M059J (cell line): ENCODE measurements at places on chromosomes 12 and 14. TPM values are rescaled to one million over a fixed set of nuclear protein-coding genes. Genes with fewer than 3 reads are reported as not detected.

SLC6A13 gene
- total RNA-seq = not detected in 2 replicates

DNA sequence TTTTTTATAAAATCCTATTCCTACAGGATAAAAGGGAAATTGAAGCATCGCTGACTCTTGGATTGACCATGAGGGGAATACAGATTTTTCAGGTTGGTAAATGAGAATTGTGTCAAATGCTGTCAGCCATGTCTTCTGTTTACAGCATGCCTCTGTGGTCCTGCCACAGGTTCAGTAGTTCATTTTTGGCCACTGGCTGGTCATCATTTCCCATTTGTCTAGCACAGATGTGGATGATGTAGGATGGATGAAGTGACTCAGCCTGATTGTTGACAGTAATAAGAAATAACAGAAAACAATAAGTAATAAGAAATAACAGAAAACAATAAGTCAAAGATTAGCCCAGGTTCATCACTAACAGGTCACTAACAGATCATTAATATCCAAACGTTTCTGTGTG is 59.8 kb downstream of the FRMD6 start:
- no peak for DNase-seq

DNA sequence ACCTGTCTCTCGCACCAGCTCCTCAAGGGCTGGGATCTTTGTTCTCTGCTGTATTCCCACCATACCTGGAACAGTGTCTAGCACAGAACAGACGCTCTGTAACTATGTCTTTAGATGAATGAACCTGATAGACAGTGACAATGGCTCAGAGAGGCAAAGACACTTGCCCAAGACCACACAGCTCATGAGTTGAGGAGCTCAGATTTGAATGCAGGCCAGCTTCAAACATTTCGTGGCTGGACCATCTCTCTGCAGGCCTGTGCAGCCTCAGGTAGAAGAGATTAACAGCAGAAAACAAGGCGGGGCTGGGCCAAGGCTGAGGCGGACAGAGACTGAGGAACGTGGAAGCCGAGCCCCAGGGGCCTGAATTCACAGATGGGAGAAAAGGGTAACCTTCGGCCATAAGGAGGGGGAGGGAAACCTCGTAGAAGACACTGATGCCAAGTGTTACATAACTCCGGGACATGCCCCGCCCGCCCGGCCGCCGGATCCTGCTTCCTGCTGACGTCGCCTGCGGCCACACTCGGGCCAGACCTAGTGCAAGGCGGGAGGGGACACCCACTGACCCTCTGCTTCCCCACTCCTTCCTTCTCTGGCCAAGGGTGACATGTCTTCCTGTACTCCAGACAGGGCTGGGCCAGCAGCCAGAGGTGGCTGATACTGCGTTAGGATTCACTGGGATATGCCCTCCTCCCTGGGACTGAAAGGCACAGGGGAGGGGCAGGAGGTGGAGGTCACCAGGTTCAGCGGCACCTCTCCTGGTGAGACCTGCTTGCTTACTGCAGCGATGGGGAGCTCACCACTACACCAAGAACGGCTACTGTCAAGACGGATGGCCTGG is 86.8 kb downstream of the RFLNA start:
- DNase-seq = peak; percentile 55

- DNase-seq = peak; percentile 32
Observed at GRCh38 chr12:56629459-56630179, 507 bp downstream of the BAZ2A start.

DNA sequence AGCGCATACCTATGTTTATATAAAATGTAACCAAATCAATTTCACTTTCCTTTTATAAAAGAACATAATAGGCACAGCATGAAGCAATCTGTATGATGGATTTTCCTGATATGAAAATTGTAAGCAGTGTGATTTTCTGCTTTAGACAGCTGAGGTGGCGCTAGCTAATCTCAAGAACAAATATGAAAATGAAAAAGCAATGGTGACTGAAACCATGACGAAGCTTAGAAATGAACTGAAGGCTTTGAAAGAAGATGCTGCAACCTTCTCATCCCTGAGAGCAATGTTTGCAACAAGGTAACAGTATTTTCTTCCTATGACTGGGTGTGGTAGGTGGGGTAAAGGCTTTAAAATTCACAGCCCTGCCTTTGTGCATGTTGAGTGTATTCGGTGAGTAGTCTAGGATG is 65.0 kb upstream of the FGD4 start:
- DNase-seq = no peak

DNA sequence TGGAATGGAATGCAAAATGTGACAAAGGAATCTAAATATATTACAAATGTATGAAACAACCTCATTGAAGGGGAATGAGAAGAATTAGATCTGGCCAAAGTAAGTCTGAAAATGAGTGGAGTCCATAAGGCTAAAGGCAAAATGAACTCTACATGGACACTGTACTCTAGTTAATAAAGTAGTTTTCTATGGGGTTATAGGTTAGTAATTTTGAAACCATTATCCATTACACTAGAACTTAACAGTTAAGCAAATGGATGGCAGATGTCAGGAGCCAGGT is 222.1 kb downstream of the NUAK1 start:
- DNase-seq = no peak

DNA sequence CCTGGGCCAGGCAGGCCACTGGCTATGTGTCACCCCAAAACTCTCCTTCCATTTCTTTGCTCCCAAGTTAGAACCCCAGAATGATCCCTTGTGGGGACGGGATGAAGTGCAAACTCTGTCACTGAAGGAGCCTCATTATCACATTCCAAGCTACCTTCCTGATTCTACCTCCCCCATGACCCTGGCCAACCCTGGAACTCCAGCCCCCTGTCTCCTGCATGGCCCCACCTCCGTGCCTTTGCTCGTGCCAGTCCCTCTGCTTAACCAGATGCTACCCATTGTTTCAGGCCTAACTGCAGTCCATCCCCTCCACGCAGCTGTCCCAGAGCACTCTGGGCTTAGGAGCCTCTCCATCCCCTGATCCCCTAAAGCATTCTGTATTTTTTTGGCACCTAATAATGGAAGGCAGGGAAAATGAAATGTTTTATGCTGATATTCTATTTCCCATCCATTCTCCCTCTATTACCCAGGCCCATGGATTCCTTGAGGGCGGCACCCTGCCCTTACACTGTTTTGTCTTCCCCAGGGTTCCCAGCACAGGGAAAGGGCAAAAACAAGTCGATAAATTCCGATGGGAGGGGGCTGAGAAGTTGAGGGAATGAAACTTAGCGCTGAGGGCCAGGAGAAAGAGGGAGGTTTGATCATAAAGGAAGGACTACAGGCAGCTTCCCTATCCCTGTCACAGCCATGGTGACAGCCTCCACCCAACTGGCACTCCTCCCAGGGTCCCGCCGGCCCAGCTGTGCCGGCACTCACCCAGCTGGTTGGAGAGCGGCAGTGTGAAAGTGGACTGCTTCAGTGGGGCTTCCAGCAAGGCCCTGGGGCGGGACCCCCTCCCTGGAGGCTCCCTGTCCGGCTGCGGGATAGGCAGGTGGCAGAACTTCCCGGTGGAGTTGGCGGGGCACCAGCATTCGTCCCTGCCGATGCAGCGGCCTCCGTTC is 58.1 kb downstream of the ISCA2 start:
- no peak for DNase-seq

- peak; percentile 30 for DNase-seq
Observed at GRCh38 chr12:94445662-94446061, 14.0 kb downstream of the CEP83 start.

- peak; percentile 94 for DNase-seq
Observed at GRCh38 chr14:55454264-55455002, 14.0 kb upstream of the TBPL2 start.

DNA sequence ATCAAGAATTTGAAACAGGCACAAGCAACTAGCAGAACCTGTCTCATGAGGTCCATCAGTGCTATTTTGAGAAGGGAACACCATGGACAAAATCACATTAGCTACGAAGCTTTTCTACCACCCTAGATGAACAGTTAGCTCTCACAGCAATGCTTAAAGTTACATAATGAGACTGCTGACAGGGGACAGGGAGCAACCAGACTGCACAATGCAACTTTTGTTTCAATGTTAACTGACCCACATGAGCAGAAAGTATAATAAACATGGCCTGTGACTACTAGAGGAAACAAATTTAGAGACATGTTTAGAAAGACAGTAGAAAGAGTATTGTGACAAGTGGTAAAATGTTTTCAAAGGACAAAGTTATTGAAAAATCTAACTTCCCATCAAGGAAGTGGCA is 282.8 kb downstream of the CEP128 start:
- DNase-seq = no peak

DNA sequence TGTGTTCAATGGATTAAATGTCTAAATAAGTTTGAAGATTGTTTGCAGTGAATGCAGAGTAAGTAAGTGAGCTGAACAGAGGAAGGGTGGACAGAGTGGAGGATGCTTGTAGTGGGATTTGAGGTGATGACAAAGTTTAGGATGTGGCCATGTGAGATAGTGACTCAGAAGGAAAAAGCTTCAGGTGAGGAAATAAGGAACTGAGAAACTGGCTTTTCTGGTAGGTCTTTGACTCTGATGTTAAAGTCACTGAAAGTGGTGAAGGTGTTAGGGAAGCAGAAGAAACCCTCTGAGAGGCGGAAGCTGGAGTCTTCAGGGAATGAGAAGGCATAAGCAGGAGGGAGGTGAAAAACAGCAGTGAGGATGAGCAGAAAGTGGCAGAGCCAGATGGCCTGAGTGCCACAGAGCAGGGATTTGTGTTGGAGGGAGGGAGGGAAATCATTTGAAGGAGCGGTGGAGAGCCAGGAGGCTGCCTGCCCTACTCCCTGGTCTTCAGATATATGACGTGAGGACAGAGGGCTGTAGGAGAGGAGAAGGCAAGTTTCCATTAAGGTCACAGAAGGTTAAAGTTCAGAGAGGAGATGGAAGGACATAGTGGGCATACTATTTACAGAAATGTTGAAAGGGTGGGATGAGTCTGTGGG is 24.8 kb downstream of the RGS6 start:
- no peak for DNase-seq

GRCh38 chr14:23910101-23910875 is 43.3 kb upstream of the DHRS4 start:
- peak; percentile 80 for DNase-seq

- no peak for DNase-seq
Observed at GRCh38 chr14:28264306-28264705, 502.3 kb upstream of the FOXG1 start.

TAS2R9 gene
- total RNA-seq = not detected in 2 replicates

IRAK3 gene
- total RNA-seq = 0.02 and 0.05 TPM in 2 replicates

GARIN6 gene
- not detected in 2 replicates for total RNA-seq

GRCh38 chr12:129615001-129615400 is 288.8 kb downstream of the TMEM132D start:
- DNase-seq = peak; percentile 2

TRPV4 gene
- 0.44 and 0.81 TPM in 2 replicates for total RNA-seq

DNA sequence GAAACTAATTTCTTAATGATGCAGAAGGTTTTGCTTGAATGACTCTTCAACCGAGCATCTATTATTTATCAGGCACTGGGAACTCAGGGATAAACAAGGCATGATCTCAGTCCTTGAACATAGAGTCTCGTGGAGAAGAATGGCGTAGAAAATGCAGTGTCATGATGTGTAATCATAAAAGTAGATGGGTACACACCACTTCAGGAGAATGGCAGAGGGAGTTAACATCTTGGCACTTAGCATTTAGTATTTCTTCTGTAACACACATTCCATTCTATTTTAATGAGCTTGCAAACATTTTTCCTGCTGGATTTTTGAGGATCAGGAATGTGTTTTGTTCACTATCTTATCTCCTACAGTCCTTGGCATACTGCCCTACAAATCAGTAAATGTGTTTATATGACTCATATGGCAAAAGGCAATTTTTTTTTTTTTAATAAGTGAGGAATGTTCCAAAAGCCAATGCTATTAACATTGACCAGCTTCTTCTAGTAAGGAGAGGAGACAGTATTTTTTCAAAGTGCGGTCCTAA is 3.8 kb downstream of the TXNRD1 start:
- peak; percentile 97 for DNase-seq

RBMS2 gene
- total RNA-seq = 10.7 and 14.8 TPM in 2 replicates

NINJ2 gene
- 0.81 TPM in 1 of 2 replicates, not detected in the other for total RNA-seq

DNA sequence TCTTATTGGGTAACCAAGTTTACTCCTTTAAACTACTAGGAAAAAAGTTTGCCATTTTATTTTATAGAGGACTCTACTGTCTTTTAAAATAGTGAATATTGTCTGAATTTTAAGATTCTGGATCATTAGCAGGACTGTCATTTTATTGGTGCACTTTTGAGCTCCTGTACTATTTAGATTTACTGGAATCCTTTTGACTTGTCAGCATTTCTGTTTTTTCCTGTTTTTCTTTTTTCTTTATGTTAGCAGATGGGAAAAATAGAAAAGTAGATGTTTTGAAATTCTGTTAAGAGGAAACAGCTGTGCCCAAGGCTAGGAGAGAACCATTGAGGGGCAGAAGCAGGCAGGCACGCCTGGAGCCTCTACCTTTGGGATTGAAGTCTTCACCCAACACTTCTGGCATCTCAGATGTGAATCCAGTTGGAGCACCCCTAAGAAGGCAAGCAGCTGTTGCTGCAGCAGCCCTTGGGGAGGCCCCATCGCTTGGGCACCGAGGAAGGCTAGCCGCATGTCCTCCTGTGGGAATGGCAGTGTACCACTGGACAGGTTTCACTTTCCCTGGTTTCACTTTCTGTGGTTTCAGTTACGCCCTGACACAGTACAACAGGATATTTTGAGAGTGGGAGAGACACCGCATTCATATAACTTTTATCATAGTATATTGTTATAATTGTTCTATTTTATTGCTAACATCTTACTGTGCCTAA is 11.5 kb downstream of the RIMKLB start:
- DNase-seq = peak; percentile 7

- no peak for DNase-seq
Observed at GRCh38 chr14:58026967-58027366, 125.0 kb downstream of the ARMH4 start.

DNA sequence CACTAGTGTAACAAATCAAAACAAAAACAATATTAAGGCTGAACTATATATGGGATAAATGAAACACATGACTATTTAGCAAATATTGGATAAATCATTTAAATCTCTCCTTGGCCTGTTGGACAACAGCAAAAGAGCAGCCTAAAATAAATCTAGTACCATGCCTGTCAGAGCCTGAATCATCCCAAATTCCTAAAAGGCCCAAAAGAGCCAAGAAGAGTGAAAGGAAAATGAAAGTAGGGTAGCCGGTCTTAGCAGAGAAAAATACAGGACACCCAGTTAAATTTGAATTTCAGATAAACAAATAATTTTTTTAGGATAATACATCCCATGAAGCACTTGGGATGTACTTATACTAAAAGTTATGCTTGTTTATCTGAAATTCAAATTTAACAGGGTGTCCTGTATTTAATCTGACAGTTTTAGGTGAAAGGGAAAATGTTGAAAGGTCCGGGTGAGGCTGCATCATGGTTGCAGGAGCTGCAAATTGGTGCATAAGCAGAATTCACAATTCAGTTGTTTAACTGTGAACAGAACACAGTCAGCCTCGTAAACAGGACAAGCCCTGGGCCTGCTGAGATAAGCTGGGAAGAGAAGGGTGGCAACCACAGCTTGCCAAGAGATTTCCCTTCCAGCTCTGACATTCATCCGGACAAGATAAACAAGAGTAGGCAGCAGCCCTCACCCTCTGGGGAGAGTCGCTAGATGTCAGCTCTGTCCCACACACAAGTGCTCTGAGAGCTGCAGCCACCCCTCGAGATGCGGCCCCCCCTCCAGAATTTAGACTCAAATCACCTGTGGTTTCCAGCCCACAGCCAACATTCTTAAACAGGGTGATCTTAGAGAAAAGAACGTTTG is 30.3 kb downstream of the DMAC2L start:
- DNase-seq = peak; percentile 90

POLE gene
- 7.0 and 15.8 TPM in 2 replicates for total RNA-seq
